ENCODE measurements at places on chromosomes 2 and 18.

- DNase-seq: no peak
Measured at GRCh38 chr2:239550357-239550756, 149.5 kb upstream of the HDAC4 start.

GRCh38 chr18:12422936-12423335 lies 15.2 kb downstream of the PRELID3A start:
- peak; percentile 24 for DNase-seq

DNA sequence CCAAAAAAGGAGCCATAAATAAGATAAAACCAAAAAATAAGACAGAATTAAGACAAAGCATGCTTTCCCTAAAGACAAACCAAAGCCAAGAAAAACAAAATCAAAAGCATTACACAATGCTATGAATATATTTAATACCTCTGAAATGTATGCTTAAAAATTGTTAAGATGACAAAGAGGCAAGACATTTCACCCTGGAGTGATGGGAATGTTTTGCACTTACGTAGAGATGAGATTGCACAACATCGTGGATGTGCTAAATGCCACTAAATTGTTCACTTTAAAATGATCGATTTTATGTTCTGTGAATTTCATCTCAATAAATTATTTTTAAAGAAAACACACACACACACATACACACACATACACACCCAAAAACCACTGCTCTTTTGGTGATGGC lies 386.6 kb upstream of the KLHL29 start:
- no peak for DNase-seq

DNA sequence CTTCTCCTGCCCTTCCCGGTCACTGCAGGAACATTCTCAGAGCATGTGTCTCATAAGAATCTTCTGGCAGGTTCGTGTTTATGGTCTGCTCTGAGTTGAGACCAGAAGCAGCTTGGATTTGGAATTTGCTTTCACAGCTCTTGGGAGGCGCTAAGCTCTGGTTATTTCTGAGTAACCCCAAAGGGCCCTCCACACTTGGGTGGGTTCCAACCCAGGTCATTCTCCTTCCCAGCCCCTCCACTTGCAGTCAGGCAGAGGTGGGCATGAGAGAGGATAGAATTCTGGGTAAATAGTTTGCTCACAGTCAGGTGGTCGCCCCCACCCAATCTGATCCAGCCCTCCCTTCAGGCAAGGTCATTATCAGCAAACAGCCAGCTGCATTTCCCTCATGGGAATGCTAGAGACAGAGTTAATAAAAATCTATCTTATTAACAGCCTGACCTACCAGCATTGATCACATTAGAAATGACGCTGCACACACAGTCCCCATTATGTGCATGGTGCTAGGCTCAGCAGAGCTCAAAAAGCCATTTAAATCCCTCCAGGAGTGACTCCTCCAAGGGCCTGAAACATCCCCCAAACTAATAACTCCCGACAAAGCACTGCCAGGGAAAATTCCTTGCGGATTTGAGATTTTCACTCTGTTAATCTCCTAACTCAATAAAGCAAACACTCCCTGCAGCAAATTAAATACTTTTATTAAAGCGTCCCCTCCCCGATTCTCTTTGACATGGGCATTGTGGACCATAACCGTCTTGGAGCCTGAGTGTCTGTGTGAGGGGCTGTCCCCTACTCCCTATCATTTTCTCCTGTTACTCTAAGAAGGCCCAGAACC lies 61.9 kb downstream of the SLC4A5 start:
- DNase-seq: no peak

DNA sequence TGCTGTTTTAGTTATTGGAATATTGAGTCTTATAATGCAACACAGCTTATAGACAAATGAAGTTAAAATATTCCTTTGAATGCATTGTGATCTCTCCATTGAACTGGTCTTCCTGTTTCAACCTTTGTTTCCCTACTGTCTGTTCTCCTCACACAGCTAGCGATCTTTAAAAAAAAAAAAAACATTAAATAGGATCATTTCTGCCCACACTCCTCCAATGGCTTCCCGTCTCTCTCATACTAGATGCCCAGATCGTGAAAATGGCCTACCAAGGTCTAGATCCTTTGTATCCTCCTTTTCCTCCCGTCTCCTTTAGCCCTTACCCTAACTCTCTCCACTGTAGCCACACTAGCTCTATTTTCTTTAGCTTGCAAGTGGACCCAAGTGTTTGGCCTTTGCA lies 2.4 kb downstream of the FAM171B start:
- no peak for DNase-seq

DNA sequence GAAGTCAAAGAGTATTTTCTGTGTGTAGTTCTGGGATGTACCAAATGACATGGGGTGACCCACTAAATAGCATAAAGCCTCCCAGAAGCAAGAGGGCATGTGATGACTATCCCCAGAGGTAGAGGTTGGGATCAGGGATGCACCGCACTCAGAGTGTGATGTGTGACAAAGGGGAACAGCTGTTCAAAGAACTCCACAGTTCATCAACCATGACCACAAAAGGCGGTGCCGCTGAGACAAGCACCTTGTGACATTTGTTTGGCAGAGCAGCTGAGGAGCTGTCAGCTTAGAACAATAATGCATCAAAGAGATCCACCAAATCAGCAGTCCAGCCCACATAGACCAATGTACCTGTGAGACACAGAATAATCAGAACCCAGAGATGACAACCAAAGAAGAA lies 81.3 kb downstream of the VWC2L start:
- DNase-seq: no peak

DNA sequence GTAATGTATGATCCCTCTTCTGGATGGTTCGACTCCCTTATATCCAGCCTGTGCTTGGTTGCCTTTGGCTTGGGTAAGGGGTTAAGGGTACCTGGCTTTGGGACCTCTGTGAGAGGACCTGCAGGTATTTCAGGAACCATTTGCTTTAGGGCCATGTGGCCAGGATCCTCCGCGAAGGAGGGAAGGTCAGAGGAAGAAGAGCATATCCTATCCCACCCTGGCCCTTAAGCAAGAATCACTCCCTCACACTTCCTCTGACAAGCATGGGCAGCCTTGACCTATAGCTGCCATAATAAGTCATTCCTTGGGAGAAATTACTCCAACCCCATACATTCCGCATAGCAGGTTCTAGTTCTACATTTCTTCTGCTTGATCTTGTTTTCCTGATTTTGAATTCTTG lies 59.1 kb upstream of the TXNDC2 start:
- no peak for DNase-seq

GRCh38 chr2:64737547-64737946 lies 83.8 kb upstream of the SERTAD2 start:
- no peak for DNase-seq

DNA sequence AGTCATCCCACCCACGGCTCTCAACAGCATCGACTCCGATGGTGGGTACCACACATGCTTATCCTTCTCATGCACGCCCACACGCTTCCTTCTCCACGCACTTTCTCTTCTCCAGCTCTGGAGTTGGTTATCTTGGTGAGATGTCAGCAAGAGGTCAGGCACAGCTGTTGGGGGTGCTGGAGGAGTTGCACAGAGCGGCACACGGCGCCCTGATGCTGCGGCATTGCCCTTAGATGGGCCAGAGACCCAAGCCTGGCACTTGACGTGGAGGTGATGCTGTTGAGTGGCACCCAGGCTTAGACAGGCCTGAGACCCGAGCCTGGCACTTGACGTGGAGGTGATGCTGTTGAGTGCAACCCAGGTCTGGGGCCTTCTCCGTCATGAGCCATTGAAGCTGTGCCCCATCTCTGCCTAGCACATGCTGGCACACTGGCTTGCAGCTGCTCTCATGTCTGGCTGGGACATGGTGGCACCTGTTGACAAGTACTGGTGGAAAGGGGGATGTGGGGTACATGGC lies 83.2 kb downstream of the DGKD start:
- DNase-seq: no peak

DNA sequence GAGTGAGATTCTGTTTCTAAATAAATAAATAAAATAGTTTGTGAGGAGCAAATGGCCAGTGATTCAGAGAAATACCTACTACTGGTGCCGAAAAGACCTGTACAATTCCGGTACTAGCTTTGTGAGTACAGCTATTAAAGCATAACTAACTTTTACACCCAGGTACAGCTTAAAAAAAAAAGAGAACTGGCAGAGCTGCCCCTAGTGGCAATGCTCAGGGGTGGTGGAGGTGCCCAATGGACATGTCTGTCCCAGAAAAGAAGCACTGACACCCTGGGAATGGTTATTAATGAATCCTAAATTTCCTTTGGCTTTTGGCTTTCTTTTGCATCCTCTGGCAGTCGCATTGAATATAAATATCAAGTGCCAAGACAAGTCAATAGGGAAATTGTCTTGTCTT lies 87.0 kb downstream of the LIPG start:
- no peak for DNase-seq

DNA sequence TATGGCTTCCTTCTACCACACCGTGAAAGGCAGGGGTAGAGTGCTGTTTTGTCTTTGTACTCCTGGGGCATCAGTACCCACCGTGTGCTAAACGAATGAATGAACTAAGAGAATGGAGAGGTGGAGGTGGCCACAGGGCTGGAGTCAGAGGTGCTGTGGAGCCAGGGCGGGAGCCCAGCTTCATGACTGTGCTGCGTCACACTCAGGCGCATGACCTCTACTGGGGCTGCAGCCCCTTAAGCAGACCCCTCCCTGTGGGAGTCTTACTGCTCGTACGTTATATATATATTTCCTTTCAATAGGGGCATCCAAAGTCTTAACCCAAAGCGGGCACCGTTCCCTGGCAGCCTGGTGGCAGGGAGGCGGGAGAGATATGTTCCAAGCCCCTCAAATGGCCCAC lies 18.0 kb upstream of the LBH start:
- DNase-seq: no peak

GRCh38 chr2:239895116-239895515 lies 130.0 kb downstream of the NDUFA10 start:
- no peak for DNase-seq

- no peak for DNase-seq
Measured at GRCh38 chr18:59915606-59916005, 15.8 kb downstream of the PMAIP1 start.

- no peak for DNase-seq
Measured at GRCh38 chr18:10006311-10006893, 92.6 kb downstream of the VAPA start.

DNA sequence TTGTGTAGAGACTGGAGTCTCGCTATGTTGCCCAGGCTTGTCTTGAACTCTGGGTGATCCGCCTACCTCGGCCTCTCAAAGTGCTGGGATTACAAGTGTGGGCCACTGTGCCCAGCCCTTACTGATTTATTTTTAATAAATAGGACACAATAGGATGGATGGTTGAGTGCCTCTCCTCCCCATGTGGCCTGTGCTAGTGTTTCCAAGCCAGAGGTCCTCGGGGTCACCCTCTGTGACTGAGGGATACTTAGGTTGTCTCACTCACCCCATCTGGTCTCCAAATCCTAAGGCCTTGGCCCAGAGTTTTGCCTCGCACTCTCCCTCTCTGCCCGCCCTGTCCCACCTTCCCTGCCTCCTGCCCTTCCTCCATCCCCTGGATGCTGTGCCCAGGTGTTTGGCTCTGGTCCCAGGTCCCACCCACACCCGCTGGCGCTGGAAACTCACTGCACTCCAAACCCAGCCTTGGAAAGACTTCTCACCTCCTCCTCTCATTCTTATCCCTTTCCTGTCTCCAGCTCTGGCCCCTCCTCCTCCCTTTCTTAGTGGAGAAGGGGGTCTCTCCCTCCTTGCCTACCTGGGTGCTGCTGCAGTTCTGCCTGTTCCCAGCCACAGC lies 4.7 kb upstream of the ECEL1 start:
- no peak for DNase-seq

DNA sequence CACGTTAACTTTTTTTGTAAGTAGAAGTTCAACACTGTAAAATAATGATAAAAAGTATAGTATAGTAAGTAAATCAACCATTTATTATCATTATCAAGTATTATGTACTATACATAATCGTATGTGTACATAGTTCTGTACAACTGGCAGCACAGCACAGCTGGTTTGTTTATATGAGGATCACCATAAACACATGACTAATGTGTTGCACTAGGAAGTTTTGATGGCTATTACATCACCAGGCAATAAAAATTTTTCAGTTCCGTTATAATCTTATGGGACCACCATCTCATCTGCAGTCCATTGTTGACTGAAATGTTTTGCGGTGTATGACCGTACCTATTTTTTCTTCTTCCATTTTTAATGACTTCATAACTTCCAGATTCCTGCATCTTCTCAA lies 39.2 kb upstream of the ZNF385B start:
- DNase-seq: no peak

GRCh38 chr2:177484180-177484795 lies 91.7 kb downstream of the AGPS start:
- no peak for DNase-seq

- no peak for DNase-seq
Measured at GRCh38 chr2:238493880-238494572, 67.3 kb downstream of the ASB1 start.

DNA sequence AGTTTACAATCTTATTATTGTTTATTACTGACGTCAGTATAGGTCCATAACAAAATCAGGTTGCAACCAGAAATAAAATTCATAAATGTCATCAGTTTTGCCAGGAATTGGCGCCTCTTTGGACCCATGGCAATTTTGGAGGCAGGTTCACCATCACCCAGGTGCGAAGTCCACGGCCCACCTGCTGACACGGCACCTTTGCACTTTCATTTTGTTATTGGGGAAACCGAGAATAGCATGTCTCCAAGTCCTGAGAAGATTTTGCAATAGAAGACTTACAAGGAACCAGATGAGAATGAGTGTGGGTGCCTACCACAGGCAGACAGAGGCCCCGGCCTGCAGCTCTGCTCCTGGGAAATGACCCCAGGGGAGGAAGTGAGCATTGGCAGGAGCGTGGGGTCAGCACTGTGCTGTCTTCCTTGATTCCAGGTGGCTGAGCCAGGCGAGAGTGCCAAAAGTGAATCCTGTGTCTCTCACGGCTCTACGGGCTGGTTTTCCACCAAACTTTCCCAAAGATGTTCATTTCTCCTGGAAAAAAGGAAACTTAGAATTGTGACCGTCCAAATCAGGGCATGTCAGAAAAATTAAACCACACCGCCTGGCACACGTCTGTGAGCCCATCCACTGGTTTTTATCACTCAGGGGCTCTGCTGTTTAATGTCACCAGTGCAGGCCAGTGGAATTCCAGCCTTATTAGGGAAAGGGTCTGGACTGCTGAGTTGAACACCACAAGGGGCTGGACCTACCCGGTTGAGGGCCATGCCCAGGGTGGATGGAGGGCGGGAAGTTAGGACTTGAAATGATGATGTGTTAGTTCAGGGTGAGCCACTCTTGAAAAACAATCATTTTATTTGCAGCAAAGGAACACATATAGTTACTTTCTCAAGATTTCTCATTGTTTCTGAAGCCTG lies 96.5 kb downstream of the PTGR3 start:
- DNase-seq: no peak

DNA sequence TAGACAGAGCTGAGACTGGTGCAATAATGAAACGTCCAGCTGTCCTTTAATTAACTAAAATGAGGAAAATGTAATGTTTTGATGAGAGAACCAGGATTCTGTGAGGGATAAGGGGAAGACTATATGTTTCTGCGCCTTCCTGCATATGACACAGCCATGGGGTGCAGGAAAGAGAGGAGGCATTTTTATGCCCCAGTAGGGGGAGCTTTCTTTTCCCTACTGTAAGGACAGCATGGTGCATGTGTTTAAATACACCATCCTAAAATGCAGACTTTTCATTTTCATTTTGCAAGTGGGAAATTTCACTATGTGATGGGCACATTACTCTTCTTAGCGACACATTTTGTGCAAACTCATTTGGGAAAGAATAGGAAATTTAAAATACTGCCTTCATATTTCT lies 446.1 kb downstream of the ARHGAP15 start:
- DNase-seq: no peak
